Thoracic aorta (tissue), 2 donors: ENCODE measurements at places on chromosomes 12 and 14.
A peak's percentile ranks its signal among the peaks of the same experiment; 100 is the strongest.

DNA sequence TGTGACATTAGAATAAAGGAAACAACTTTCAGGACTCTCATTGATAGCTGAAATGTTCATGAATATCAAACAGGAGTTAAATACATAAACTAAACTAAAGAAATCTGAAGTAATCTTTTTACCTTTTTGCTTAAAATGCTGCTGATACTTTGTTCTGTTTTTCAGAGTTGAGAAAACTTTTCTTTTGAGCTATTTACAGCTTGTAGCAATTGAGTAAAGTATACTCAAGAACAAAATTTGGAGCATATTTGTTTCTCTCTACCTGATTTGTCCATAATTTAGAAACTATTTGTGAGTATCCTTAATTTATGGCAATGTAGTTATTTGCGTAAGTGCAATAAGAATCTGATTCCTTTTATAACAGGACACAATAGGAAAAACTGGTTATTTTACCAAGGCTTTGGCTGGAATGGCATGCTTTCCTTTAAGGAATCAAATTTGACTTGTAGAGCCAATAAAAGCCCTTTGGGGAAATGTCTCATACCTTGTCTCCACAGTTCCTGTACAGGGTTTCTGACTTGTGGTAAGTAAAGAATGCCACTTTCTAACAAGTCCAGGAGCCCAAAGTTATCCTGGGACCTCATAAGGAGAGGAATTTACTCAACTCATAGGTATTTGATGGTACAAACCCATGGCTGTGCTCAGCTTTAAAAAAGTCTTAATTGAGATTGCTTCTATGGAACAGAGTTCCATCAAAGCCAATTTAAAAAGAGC, 195.7 kb downstream of the TMEM117 start:
- H3K4me1 ChIP-seq, result no peaks in the 10 kb centered on the region
- no peak overlapping the region for H3K27ac ChIP-seq
- H3K27me3 ChIP-seq, result no peaks in the 10 kb centered on the region
- H3K36me3 ChIP-seq, result peaks cover 3% of the 10 kb centered on the region
- DNase-seq, result no peak

DNA sequence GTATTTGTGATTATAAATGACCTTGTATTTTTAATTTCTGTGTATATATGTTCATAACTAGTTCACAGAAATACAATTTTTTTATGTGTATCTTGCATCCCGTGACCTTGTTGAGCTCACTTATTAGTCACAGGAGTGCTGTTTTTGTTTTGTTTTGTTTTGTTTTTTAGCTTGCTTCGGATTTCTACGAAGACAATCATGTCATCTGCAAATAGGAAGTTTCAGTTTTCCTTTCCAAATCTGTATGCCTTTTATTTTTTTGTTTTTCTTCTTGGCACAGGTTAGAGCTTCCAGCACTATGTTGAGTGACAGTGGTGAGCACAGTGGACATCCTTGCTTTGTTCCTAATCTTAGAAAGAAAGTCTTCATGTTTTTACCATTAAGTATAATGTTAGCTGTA, 229.2 kb upstream of the GARIN6 start:
- no peak overlapping the region for H3K4me3 ChIP-seq
- H3K4me1 ChIP-seq, result no peaks in the 10 kb centered on the region

DNA sequence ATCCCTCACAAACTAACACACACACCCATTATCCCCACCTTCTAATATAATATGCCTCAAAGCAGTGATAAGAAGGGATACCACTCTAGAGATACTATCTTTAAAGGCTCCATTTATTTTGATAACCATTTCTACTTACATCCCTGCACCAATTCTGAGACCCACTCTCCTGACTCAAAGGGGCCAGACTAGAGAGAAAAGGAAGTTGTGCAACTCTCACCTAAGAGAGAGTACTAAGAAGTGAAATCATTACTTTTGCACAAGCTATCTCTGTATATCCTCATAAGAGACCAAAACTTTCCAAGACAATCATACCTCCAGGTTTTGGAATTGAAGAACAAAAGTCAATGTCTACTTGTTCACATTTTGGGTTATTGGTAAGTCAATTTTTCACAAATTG, 45.4 kb upstream of the USP15 start:
- DNase-seq, result no peak
- H3K27ac ChIP-seq, result no peak overlapping the region
- no peaks in the 10 kb centered on the region for H3K36me3 ChIP-seq
- H3K27me3 ChIP-seq, result no peaks in the 10 kb centered on the region

DNA sequence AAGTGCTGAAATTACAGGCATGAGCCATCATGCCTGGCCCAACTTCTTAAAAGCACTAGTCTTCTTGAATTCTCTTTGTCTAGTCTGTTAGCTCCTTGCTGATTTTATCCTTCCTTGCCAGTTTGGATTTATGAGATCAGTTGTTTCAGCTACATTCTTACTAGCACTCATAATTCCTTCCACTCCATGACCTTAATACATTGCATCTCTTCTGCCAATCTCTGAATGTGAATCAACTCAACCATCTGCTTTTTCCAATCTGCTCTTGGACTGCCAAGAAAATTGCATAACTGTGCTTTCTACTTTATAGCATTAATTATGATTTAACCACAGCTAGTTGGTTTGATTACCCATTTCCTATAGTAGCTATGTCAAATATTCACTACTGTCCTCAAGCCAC, 14.9 kb upstream of the HEATR5A start:
- no peak overlapping the region for H3K4me3 ChIP-seq
- no peaks in the 10 kb centered on the region for H3K27me3 ChIP-seq
- DNase-seq, result no peak
- no peaks in the 10 kb centered on the region for H3K36me3 ChIP-seq
- peaks cover 19% of the 10 kb centered on the region for H3K4me1 ChIP-seq

- no peaks in the 10 kb centered on the region for H3K4me1 ChIP-seq
- no peak for DNase-seq
- H3K36me3 ChIP-seq, result no peaks in the 10 kb centered on the region
- H3K27me3 ChIP-seq, result no peaks in the 10 kb centered on the region
Observed at GRCh38 chr12:54166567-54167499, 22.0 kb downstream of the SMUG1 start.

GRCh38 chr12:103855896-103856657, 15.0 kb upstream of the NT5DC3 start:
- H3K4me3 ChIP-seq, result no peak overlapping the region
- H3K27ac ChIP-seq, result no peak overlapping the region
- H3K4me1 ChIP-seq, result peaks cover 19% of the 10 kb centered on the region
- DNase-seq, result no peak
- no peaks in the 10 kb centered on the region for H3K27me3 ChIP-seq
- no peaks in the 10 kb centered on the region for H3K36me3 ChIP-seq

- H3K27ac ChIP-seq, result no peak overlapping the region
- DNase-seq, result no peak
- H3K4me1 ChIP-seq, result no peaks in the 10 kb centered on the region
- no peaks in the 10 kb centered on the region for H3K36me3 ChIP-seq
Observed at GRCh38 chr14:41875116-41875515, 268.4 kb downstream of the LRFN5 start.

- DNase-seq, result no peak
- no peaks in the 10 kb centered on the region for H3K27me3 ChIP-seq
- no peak overlapping the region for H3K27ac ChIP-seq
Observed at GRCh38 chr12:2691345-2692071, 103.3 kb upstream of the FKBP4 start.

GRCh38 chr12:88691811-88692210, 111.5 kb upstream of the KITLG start:
- H3K4me3 ChIP-seq, result no peak overlapping the region
- no peak for DNase-seq
- no peaks in the 10 kb centered on the region for H3K4me1 ChIP-seq
- H3K27ac ChIP-seq, result no peak overlapping the region
- H3K36me3 ChIP-seq, result no peaks in the 10 kb centered on the region

GRCh38 chr14:79641371-79641770, 569.9 kb downstream of the DIO2 start:
- H3K4me3 ChIP-seq, result no peak overlapping the region
- H3K36me3 ChIP-seq, result no peaks in the 10 kb centered on the region
- H3K27ac ChIP-seq, result no peak overlapping the region
- H3K27me3 ChIP-seq, result no peaks in the 10 kb centered on the region

DNA sequence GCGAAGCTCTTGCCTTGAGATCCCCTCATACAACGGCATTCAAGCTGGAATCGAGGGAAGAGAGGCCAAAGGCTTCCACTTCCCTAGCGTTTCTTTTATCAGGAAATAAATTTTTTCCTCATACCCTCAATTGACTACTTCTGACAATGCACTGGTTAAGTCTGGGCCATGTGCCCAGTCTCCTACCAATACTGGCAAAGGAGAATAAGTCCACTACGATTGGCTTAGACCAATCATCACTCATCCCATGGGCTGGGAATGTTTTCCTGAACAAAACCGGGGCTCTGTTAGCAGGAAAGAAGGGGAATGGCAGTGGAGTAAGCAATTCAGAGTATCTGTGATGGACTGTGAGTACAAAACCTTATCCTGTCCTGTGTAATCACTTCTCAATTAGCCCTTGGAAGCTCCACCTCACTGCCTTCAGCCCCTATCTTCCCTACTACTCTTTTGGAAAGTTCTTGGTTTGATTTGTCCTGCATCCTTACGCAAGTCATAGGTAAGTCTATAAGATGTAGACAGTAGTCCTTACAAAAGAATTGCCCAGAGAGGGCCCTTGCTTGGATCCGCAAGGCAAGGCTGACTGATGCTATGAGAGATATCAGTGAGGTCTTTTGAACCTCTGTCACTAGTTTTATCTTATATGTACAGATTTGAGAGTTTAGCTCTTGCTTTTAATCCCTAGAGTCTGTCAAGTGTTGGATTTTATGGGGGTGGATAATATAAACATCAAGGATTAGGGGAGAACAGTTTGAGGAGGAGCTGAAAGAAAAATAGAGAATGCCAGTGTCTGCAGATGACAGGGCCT, 36.3 kb upstream of the CDK17 start:
- DNase-seq, result no peak
- no peak overlapping the region for H3K27ac ChIP-seq
- H3K4me1 ChIP-seq, result no peaks in the 10 kb centered on the region
- no peak overlapping the region for H3K4me3 ChIP-seq
- no peaks in the 10 kb centered on the region for H3K36me3 ChIP-seq

DNA sequence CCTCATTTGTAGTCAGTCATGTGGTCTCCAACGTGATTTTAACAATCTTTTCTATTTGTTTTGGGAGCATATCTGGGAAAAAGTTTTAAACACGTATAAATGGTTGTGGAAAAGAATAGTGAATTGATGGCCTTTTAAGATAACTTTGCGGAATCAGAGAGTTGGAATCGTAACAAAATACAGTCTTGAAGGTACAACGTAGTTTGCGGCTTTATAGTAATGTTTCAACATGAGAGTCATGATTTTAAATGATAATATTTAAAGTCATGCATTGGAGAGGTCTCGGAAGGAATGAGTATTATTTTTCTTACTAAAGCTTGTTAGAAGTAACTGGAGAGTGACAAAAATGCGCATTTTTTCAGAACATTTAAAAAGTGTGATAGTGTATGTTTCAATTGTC, 1.6 kb downstream of the AEBP2 start:
- H3K27me3 ChIP-seq, result no peaks in the 10 kb centered on the region
- H3K27ac ChIP-seq, result peak overlapping the region; percentile 92
- peaks cover 40% of the 10 kb centered on the region for H3K4me1 ChIP-seq

- H3K4me3 ChIP-seq, result no peak overlapping the region
- no peaks in the 10 kb centered on the region for H3K4me1 ChIP-seq
- no peak for DNase-seq
- H3K36me3 ChIP-seq, result peaks cover 5% of the 10 kb centered on the region
Observed at GRCh38 chr14:67581643-67582042, 18.4 kb downstream of the PIGH start.

- no peak overlapping the region for H3K4me3 ChIP-seq
- no peaks in the 10 kb centered on the region for H3K4me1 ChIP-seq
- no peaks in the 10 kb centered on the region for H3K36me3 ChIP-seq
- H3K27ac ChIP-seq, result no peak overlapping the region
- H3K27me3 ChIP-seq, result no peaks in the 10 kb centered on the region
Observed at GRCh38 chr14:104339829-104340228, 201.4 kb downstream of the KIF26A start.

DNA sequence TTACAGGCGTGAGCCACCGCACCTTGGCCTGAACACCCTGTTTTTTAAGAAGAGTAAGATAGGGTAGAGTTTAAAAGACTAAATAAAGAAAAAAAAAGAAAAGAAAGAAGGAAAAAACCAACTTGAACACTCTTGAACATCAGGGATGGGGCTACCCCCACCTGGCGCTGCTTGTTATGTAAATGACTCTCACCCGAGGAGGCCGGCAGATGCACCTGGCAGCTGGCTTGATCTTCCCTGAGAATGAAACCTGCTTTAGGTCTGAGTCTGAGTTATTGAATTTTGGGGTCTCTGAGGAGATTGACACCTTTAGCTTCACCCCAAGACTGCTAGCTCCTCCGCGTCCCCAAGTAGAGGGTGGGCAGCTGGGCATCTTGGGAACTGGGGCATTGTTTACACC, 15.5 kb upstream of the MEG3 start:
- no peaks in the 10 kb centered on the region for H3K36me3 ChIP-seq
- no peak overlapping the region for H3K27ac ChIP-seq
- H3K4me3 ChIP-seq, result no peak overlapping the region
- no peak for DNase-seq
- H3K27me3 ChIP-seq, result no peaks in the 10 kb centered on the region
- H3K4me1 ChIP-seq, result no peaks in the 10 kb centered on the region

- no peak overlapping the region for H3K4me3 ChIP-seq
- DNase-seq, result no peak
- H3K27me3 ChIP-seq, result no peaks in the 10 kb centered on the region
- H3K4me1 ChIP-seq, result peaks cover 87% of the 10 kb centered on the region
- H3K27ac ChIP-seq, result no peak overlapping the region
- H3K36me3 ChIP-seq, result no peaks in the 10 kb centered on the region
Observed at GRCh38 chr12:11676052-11676451, 26.6 kb downstream of the ETV6 start.

DNA sequence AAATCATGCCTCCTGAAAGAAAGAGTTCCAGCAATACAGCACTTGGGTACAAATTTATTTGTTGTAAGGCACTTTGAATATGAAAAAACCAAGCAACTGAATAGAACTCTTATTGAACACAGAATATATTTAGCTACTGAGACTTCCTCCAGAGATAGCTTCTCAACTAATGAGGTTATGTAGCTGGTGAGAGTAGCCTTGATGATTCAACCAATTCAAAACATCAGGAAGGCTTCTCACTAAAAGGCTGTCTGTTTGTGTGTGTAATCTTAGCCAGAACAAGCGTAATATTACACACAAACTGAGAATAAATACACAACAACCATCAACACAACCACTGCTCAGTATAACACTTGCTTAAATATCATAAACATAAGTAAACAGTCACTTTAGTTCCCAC, 20.4 kb downstream of the EIF2B2 start:
- H3K4me1 ChIP-seq, result no peaks in the 10 kb centered on the region
- no peak overlapping the region for H3K4me3 ChIP-seq
- H3K36me3 ChIP-seq, result peaks cover 36% of the 10 kb centered on the region
- no peak for DNase-seq

GRCh38 chr14:35503646-35504045, 30.3 kb upstream of the INSM2 start:
- H3K27me3 ChIP-seq, result no peaks in the 10 kb centered on the region
- no peaks in the 10 kb centered on the region for H3K4me1 ChIP-seq
- no peak for DNase-seq
- no peaks in the 10 kb centered on the region for H3K36me3 ChIP-seq
- no peak overlapping the region for H3K27ac ChIP-seq
- H3K4me3 ChIP-seq, result no peak overlapping the region
